Activated CD8-positive, alpha-beta T cell treated with anti-CD3 and anti-CD28 coated beads, Interleukin-2, amount 10 ng/mL, durations not matched to agents 7 days and 5 days (primary cell): ENCODE measurements at places on chromosomes 7 and 10.

DNA sequence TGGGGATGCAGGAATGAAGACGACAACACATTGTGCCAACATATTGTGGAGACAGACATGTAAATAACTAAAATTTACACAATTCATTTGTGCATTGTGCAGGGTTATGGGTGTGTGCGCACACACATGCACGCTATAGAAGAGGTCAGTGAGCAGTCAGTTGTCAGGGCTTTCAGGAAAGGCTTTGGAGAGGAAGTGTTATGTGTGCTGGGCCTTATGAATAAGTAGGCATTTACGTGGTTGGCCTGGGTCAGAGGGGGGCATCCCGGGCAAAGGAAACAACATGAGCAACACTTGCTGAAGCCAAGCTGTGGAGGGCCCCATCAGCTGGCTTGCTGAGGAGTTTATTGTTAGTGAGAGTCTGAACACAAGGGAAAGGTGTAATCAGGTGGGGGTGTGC is 4.1 kb downstream of the PRXL2A start:
- no peak for DNase-seq

DNA sequence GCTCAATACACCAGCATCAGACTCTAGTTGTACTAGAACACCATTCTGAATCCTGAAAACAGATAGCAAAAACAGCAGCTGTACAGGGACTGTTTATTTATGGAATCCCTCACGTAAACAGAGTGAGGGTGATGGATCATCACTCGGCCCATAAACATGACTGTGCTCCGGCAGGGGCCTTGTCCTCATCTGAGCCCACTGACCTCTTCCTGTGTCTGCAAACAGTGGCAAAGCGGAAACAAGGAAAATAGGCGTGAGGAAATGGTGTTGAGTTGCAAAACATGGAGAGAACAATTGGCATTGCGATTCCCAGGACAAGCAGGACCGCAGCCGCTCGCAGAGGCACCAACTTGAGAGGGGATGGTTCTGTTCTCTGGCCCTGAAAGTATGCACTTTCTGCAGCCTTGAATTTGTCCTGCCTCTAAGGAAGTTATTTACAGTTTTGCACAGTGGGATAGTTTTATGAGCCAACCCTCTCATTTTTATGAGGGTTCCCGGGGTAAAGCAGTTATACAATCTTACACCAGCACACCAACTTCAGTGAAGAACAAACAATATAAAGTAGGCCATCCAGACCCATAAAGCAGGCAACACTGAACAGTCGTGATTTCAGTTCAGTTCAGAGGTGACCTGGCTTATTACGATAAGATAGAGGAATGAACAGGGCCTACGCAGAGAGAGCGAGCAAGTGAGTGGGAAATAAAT is 248.0 kb upstream of the FZD8 start:
- no peak for DNase-seq

DNA sequence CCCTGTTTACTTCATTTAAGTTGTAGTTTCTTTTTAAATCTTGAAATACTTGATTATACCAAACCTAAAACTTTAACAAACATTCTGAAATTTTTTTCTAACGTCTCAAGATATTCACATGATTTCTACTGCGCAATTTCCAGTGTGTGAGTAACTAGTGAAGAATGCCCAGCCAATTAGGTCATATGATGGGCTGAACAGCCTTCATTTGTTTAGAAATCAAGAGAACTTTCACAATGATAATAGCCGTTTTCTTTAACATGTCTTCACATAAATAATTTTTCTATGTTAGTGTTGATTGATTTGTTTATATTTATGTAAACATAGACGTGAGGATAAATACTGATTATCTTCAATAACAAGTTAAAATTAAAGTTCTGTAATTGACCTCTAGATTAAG is 21.8 kb downstream of the STAM start:
- no peak for DNase-seq

DNA sequence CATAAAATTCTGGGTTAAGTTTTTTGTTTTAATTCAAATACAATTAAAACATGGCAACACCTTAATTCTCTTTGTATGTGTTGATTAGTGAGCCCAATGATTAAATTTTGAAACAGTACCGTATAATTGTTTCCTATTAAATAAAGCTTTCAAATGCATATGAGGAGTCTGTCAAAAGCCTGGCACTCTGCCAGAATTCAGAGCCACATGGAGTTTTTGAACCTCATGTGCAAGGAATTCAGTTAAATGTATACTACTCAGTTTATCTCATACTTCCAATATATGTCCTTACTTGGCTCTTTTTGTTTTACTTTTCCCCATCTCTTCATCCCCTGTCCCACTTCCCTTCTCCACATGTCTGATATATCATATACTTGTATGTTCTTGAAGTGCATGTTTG is 165.6 kb upstream of the FAM3C start:
- DNase-seq: no peak
